ENCODE measurements at places on chromosomes 7 and 10.
A peak's percentile ranks its signal among the peaks of the same experiment; 100 is the strongest.

- peak; percentile 67 for DNase-seq
Observed at GRCh38 chr10:13816195-13816925, 229.6 kb downstream of the PRPF18 start.

DNA sequence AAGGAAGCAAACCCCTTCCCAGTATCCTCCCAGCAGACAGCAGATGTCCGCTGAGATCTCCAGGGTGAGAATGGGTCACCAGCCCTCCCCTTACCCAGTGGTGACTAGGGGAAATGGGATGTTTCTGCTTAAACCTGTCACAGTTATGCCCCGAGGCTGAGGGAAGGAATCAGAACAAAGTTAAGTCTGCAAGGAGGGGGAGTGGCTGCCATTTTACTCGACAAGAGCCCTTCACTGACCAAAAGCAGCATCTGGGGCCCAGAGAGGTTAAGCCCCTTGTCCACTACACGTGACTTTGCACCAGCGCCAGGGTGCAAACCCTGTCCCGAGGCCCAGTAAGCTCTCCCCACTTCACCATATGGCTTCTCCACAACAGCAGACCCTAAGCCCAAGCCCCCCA is 4.6 kb upstream of the NANOS1 start:
- no peak for DNase-seq

DNA sequence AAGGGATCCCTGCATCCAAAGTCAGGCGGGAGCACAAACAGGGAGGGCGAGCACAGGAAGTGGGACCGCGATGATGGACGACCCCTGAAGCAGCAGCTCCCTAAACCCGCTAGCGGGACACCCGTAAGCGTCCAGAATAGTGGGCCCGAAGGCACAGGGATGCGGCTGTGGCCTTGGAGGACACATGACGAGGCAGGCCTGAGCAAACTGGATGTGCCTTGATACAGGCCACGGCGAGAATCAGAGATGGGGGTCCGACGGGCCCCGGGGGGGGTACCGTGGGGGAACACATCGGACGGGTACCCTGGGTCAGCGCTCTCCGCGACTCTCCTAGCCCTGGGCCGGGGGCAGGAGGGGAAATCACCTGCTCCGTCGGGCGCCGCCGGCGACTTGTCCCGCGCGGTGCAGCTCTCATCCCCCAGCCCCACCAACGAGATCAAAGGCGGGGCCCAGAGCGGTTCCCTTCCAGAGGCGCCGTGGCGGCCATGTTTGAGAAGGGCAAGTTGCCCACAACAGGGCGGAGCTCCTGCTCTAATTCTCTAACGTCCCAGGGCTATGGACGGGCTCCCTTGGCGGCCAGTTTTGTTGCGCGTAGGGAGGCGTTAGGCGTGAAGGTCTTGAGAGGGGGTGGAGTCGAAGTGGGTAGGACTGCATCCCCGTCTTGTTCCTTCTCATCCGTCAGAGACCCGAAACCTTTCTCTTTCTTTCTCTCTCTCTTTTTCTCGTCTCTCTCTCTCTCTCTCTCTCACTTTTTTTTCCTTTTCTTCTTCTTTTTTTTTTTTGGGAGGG is at the start of gene CUEDC2:
TSS of gene CUEDC2 (minus strand) at position 413 of the 789 bp plus-strand sequence. CDS start 7,386 bp downstream, outside the sequence.
- peak; percentile 90 for DNase-seq

DNA sequence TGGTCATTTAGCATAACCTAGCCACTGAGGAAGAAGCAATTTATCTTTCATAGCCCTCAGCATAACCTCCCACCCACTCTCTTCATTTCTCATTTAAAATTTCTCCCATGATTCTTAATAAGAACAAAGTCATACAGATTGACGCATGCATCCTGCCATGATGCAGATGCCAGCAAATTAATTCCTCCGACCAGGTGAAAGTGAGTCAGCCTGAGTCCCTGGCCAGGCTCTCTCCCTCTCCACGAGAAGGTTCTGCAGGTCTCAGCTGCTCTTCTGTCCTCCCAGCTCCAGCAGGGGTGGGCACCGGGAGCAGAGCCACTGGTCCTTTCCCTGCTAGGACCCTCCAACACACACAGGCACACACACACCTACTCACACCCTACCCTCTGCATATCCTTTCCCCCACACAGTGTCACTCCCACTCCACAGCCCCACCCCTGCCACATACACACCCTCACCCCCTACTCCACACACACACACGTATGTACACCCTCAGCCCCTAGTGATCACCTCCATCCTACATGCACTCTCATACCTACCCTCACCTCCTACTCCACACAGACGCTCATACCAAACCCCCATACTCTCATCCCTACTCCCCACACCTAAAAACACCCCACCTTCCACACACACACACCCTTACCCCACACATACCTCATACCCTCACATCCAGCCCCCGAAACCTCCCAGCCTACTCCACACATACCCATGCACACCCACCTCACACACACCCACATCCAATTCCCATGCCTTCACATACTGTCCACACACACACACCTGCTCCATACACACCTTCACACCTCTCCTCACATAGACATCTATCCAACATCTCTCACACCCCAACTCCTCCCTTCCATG is 78.0 kb downstream of the FAM13C start:
- DNase-seq, result no peak

GRCh38 chr10:32408690-32409089 is 37.2 kb upstream of the CCDC7 start:
- DNase-seq, result no peak

- DNase-seq, result no peak
Observed at GRCh38 chr7:28815928-28816373, 142.2 kb downstream of the TRIL start.

DNA sequence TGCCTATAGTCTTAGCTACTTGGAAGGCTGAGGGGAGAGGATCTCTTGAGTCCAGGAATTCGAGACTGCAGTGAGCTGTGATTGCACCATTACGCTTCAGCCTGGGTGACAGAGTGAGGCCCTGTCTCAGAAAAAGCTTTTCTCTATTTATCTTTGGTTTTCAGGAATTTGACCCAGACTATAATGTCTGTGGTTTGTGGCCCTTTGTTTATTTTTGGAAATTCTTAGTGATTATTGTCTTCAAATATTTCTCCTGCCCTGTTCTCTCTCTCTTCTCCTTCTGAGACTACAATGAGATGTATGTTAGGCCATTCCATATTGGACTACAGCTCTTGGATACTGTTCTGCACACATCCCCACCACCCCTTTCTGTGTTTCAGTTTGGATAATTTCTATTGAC is 4.7 kb downstream of the MUC12 start:
- no peak for DNase-seq

GRCh38 chr10:8420182-8420581 is 365.7 kb downstream of the GATA3 start:
- DNase-seq, result no peak

DNA sequence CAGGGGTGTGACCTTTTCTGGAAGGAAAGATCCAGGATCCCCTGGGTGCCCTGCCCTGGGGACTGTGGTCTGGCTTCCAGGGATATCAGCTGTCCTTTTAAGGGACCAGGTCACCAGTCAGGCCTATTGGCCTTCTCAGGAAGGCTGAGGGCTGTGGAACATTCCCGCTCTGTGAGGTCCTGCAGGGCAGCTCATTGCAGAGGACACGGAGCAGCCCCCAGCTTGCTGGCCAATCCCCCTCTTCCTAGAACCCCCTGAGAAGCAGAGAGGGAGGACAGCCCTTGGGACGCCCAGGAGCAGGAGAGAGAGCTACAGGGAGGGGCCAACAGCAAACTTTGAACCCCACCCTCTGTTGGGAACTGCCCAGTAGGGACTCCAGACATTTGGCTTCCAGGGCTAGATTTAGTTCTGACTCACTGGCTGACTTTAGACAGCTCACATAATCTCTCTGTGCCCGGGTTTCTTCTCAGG is 67.9 kb upstream of the COL13A1 start:
- DNase-seq, result peak; percentile 59

- no peak for DNase-seq
Observed at GRCh38 chr7:123944395-123944794, 19.4 kb downstream of the SPAM1 start.

DNA sequence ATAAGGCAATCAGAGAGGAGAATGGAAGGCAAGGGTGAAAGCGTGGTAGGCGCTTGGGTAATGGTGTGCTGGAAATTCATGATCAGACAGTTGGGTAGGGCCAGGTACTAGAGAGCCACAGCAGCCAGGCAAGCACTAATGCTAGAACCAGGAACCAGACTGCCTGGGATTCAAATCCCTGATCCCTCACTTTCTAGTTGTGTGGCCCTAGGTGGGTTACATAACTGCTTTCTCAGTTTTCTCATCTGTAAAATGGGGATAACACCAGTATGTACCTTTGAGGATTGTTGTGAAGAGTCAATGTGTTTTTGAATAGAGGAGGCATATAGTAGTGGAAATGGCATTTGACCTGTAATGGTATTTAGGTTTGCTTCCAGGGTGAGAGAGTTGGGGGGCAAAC is 225.9 kb downstream of the LRMDA start:
- no peak for DNase-seq

GRCh38 chr10:78448470-78448869 is 414.8 kb downstream of the RPS24 start:
- no peak for DNase-seq

GRCh38 chr7:8418629-8419245 is 14.7 kb upstream of the NXPH1 start:
- peak; percentile 33 for DNase-seq

DNA sequence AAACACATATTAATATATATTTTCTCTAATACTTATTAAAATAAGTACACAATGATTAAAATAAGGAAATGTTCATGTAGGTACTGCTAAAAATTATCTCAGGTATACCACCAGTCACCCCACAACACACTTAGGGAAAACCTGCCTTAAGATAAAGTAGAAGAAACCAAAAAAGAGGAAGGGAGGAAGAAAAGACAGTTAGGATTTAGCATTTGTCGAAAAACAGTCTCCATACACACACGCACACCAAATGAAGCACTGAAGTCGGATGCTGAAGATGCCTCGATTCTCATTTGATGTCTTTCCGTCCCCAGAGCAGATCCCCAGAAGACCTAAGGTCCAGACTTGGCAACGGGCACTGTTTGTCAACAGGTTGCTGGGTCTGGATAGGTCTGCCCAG is 30.0 kb upstream of the ARID5B start:
- no peak for DNase-seq

GRCh38 chr7:46129831-46130230 is 208.8 kb upstream of the IGFBP3 start:
- no peak for DNase-seq

DNA sequence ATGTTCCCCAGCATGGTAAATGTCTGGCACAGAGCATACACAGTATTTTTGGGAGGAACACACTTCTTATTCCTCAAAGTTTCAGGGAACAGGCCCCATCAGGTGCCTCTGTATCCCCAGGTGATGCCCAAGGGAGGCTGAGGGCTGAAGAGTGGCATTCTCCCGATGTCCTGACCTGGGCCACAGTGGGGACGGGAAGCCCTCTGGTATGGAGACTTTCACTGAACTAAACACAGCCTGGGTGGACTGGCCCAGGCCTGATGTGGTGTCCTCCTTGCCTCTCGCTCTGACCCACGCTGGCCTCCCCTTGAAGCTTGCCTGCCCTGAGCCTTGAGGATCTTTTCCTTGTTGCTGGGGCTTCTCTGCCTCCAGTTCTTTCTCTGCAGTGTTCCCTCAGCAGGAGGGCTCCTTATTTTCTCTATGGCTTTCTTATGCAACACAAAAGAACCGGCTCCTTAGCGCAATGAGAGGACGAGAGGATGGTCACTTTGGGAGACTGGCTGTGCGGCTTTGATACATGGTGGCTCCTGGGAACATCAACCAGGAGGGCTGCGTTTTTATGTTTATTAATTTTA is 157.5 kb upstream of the TNS3 start:
- DNase-seq, result no peak

GRCh38 chr7:132783824-132784223 is 207.6 kb upstream of the PLXNA4 start:
- peak; percentile 93 for DNase-seq
